Stimulated activated CD8-positive, alpha-beta memory T cell treated with anti-CD3 and anti-CD28 coated beads, Interleukin-15, amount 100 ng/mL, for 48 hours (primary cell): ENCODE measurements at places on chromosomes 6 and 20.

- no peak for DNase-seq
Measured at GRCh38 chr6:27837625-27838057, 74.6 kb downstream of the OR2B2 start.

DNA sequence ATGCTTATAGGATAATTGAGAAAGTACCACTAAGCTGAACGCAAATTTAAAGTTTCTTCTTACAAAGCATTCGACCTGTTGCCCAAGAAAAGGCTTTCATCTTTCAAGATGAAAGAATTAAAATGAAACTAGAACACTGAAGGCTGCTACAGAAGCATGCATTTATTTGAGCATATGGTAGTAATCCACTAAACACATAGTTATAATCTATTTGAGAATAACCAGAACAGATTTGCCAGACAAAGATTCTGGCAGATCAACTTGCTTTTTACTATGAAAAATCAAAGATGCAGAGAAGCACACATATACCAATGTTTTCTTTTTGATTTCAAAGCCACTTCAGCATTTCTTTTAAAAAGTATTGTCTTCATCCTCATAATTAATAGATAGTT is 412.2 kb downstream of the UTRN start:
- no peak for DNase-seq

DNA sequence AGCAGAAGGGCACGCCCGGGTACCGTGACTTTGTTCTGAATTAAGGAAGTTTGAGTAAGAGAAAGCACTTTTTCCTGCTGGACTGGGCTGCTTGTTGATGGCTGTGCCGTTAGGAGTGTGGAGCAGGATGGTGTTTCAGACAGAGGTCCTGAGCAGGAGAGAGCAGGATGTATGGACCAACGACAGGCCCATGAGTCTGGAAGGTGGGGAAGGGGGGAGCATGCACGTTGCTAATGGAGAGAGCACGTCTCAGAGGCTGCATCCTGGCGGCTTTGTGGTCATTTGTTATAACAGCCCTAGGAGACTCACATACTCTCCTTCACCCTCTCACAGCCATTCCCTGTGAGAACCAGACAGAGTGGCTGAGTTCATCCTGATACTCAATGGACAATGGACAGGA is 56.8 kb downstream of the PHACTR3 start:
- no peak for DNase-seq

- no peak for DNase-seq
Measured at GRCh38 chr6:5459346-5459745, 198.0 kb downstream of the FARS2 start.

DNA sequence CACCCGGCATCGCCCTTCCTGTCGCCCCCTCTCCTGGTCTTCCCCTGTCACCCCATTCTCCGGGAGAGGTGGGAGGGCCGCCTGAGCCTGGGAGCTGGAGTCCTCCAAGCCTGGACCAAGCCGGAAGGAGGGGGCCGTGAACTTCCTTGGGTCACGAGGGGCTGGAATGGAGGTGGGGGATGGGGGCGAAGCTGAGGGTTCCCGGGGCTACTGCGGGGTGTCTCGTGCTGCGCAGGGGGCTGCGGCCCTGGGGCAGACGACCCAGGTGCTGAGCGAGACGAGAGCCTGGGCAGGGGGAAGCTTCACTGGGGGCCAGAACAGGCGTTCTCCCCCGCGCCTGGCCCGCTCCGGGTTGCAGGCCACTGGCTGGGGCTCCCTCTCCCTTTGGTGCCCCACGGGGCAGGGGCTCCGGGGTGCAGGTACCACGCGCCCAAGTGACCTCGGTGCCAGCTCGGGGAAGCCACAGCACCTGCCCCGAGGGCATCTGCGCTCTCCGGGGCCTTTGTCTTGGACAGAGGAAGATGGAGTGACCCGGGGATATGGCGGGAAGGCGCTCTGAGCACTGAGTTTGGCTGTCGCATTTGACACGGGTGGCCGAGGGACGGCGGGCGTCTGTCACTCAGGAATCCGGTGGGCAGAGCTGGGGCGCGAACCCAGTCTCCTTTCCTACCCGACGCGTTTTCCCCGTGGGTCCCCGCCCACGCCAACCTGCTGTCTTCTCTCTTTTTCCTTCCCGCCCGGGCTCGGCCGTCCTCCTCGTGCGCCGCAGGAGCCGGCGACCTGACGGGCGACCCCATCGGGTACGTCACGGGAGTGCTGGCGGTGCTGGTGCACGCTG is 1.2 kb downstream of the SLC35D3 start:
- DNase-seq: no peak

- DNase-seq: no peak
Measured at GRCh38 chr6:7881765-7882500, 28.7 kb downstream of the TXNDC5 start.

GRCh38 chr6:28171271-28171670 is 29.6 kb downstream of the ZKSCAN8 start:
- no peak for DNase-seq

GRCh38 chr20:1537731-1538058 is 19.8 kb downstream of the SIRPD start:
- no peak for DNase-seq

- no peak for DNase-seq
Measured at GRCh38 chr20:63693733-63694583, 2.5 kb upstream of the TNFRSF6B start.

GRCh38 chr6:165717732-165718465 is 54.9 kb upstream of the PDE10A start:
- DNase-seq: no peak

- no peak for DNase-seq
Measured at GRCh38 chr6:141398949-141399348, 733.8 kb upstream of the GJE1 start.

DNA sequence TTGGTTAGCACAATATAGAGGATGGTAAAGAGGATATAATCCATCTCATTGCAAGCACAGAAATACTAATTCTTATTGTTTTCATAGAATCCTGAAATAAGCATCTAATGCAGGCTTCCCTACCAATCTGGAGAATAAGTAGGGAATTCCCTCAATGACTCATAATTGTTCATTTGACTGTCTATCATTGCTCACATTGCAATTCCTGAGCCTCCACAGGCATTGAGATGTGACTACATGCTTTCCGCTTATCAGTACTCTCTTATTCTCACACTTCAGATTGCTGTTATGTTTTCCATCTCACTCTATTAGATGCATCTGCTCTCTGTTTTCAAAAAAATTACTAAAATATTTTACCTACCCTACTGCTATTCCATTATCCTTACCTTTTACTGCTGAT is 216.2 kb upstream of the PRSS16 start:
- DNase-seq: no peak

DNA sequence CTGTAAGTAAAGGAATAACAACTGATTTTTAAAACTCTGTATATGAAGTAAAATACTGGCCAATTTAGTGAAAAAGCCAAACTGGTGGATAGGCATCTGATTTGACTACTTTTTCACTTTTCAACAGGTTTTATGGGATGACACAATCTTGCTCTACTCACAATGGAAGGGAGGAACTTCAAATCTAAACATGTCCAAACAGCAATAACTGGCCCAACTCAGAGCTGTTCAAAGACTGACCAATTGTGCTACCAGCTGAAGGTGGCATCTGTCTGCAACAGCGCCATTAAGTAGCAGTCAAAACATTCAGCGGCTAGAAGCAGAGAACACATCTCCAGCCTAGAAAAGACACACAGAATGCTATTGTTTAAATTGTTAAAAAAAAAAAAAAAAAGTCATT is 44.6 kb downstream of the SESN1 start:
- DNase-seq: no peak

GRCh38 chr20:48359692-48360341 is 468.0 kb downstream of the PREX1 start:
- DNase-seq: no peak

- no peak for DNase-seq
Measured at GRCh38 chr6:100664274-100665040, 199.7 kb upstream of the SIM1 start.

DNA sequence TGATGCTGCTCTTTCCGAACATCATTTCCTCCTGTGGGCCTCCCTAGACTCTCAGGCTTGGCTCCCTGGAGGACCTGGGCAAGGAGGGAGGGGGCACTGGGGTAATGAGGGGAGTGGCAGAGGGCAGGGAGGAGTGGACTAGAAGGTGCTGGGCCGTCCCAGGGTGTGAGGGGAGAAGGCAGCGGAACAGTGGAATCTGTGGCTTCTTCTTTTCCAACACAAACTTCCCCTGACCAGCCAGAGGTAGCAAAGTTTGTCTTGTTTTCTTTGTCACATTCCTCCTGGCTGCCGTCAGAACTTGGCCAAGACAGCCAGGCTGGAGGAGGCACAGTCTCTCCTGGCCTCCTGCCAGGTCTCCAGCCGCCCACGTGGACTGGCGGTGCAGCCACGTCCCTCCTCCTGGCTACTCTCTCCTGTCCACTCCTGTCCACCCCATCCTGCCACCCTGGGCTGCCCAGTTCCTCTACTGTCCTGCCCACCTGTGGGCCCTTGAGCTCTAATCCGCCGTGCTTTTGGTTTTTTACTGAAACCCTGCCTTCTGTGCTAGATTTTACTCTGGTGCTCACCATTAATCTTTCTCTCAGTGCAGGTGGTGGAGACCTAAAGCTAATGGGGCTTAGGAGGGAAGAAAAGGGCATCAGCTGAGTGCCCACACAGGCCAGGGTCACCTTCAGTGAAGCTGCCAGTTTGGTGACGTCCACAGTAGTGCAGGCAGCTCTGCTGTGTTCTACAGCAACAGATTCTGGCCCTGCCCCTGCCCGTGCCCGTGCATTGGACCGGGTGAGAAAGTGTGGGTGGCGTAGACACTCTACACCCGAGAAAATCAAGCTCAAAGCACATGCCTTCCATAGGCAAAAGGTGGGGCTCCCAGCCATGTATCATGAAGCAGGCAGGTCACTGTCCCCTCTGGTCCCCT is 2.8 kb upstream of the CDSN start:
- DNase-seq: no peak
